ENCODE measurements at places on chromosomes 16 and 17.

- no peak for DNase-seq
Measured at GRCh38 chr17:50129353-50129727, 620 bp downstream of the SAMD14 start.

DNA sequence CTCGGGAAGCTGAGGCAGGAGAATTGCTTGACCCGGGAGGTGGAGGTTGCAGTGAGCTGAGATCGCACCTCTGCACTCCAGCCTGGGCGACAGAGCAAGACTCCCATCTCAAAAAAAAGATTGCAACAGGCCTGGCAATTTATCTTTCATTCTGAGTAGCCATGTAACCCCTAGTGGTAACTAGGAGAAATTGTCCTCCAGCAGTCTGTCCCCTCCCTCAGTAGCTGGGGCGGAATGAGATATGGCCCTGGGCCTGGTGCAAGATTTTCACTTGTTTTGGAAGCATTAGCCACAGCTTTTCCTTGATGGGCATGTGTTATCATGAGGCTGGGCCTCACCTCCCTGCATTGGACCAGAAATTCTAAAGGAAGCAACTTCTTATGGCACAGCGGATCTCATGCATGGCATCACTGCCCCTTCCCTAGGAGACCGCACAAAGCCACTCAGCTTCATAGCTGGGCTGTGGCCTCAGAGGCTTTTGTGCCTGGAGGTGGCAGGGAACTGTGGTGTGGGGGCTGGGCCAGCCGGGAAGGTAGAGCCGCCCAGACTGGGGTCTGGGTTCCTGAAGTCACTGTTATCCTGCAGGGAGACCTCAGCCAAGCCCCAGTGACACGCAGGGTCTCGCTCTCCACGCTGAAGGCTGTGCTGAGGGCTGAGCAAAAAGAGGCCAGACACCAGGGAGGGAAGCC, 13.4 kb downstream of the NATD1 start:
- no peak for DNase-seq

GRCh38 chr16:62711797-62712196, 675.6 kb upstream of the CDH8 start:
- no peak for DNase-seq

DNA sequence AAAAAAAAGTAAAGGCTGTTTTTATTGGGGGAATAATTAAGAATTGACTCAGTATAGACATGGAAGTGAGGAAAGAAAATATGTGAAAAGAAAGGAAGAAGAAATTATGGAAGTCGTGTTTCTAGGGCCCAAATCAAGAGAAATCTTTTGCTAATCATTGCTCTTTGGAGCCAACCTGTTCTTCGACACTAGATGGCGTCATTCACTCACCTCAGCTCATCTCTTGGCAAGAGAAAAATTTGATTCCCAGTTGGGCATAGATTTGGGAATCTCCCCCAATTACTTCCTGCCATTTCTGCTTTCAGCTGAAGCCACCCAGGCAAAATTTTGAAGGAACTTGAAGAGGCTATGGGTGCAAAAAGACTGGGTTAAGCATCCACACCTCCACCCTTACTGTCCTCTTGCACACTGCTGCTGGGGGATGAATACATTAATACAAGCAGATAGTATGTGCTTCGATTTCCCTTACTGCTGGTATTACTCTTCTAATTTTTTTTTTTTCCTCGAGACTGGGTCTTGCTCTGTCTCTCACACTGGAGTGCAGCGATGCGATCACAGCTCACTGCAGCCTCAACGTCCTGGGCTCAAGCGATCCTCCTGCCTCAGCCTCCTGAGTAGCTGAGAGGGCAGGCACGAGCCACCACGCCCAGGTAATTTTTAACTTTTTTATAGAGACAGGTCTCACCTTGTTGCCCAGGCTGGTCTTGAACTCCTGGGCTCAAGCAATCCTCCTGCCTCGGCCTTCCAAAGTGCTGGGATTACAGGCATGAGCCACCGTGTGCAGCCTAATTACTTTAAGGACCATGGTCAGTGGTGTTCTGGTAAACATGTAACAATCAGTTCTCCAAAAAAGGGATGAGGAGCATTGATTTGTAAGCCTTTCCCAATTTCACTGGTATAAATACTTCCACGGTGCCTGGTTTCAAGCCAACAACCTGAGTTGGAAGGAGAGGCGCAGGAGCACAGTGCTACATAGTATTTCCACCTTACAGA, 13.5 kb downstream of the PSMD7 start:
- peak; percentile 18 for DNase-seq

DNA sequence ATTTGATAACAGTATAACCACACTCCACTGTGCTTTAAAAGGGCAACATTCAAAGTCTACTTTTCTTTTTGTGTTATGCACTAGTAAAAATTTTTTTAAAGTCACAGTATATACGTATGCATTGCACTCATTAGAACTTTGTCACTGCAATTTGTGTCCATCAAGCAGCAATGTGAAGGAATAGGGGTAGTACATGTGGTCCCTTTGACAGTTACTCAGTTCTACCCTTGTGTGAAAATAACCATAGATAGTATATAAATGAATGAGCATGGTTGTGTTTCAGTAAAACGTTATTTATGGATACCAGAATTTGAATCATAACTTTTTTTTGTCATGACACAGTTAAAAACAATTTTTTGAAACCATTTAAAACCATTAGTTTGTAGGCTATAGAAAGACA, 30.7 kb downstream of the NFATC3 start:
- no peak for DNase-seq

DNA sequence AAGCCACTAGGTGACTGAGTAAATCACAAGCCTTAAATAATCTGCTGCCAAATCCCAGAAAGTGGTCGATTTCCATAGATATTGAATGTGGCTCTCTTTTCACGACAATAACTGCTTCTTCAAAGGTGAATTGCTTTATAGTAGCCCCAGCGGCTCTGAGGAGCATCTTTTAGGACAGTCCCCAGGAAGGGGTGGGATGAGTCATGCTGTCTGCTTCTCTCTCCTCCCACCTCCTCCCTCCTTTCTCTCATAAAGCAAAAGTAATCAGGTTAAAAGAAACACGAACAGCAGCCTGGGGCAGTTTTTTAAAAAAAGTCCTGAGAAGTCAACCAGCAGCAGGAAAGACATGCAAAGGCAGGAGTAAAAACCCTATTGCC, 1.8 kb downstream of the KIAA0513 start:
- no peak for DNase-seq

DNA sequence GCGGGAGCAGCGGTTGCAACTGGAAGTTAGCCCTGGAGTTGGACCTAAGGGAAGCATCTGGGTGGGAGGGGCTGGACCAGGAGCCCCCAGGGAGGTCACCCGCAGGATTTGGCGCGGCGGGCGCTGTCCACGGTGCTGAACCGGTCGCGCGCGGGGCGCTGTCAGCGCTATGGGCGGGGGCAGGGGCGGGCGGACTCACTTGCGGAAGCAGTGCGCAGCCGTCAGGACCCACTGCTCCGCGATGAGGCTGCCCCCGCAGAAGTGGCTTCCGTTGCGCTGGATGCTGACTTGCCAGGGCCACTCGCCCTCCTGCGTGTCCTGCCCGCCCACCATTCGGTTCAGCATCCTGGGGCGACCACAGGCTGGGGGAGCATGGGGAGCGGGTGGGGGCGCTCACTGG, 4.5 kb downstream of the PRSS27 start:
- no peak for DNase-seq

GRCh38 chr16:11218604-11218962, 37.4 kb downstream of the SOCS1 start:
- no peak for DNase-seq

- DNase-seq: peak; percentile 61
Measured at GRCh38 chr16:66516808-66517585, 32.9 kb downstream of the TK2 start.

GRCh38 chr17:68704871-68705713, 103.9 kb upstream of the FAM20A start:
- no peak for DNase-seq

- no peak for DNase-seq
Measured at GRCh38 chr16:68487669-68488068, 39.4 kb upstream of the SMPD3 start.

DNA sequence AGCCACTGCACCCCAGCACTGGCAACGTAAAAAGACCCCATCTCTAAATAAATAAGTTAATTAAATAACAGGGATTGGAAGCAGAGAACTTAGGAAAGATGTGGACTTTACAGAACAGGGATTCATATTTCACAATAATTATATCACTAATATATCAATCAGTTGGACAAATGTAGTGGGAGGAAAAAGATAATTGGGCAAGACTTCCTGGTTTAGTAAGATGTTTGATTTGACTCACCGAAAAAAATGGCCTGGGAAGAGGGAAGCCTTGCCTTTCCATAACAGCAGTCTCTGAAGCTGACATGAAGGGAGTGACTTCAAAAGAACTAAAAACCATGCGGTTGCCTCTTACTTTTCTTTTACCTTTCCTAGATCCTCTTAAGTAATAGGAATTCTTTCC, 15.2 kb upstream of the C17orf78 start:
- no peak for DNase-seq

DNA sequence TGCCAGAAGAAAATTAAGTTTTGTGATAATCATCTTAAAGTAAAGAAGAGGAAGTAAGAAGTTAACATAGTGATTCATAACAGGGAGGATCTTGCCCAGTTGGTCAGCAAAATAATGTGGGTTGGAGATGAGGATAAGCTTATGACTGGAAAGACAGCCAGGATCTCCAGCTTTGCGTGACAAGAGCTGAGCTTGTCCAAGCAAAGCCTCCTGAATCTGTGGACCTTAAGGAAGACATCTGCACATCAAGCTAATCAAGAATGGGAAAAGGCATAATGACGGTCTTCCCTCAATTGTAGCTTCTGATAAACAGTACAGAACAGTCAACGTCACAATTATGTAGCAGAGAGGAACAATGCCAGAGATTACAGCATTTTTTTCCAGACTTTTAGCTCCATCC, 744.7 kb upstream of the GOT2 start:
- DNase-seq: no peak

DNA sequence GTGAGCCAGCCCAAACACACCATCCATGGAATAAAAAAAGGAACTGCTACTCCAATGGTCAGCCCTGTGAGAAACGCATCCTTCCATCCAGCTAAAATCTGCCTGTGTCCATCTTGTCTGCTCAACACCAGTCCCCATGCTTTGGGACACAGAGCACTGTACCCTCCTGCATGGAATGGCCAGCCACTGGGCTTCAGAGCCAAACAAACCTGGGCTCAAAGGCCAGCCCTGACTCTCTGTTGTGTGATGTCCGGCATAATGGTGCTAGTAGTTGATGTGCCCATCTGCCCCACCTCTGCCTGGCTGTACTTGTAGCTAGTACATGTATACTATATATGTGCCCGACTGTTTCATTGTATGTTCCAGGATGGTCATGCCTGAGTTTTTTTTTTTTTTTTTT, 77.6 kb upstream of the AMZ2 start:
- no peak for DNase-seq

DNA sequence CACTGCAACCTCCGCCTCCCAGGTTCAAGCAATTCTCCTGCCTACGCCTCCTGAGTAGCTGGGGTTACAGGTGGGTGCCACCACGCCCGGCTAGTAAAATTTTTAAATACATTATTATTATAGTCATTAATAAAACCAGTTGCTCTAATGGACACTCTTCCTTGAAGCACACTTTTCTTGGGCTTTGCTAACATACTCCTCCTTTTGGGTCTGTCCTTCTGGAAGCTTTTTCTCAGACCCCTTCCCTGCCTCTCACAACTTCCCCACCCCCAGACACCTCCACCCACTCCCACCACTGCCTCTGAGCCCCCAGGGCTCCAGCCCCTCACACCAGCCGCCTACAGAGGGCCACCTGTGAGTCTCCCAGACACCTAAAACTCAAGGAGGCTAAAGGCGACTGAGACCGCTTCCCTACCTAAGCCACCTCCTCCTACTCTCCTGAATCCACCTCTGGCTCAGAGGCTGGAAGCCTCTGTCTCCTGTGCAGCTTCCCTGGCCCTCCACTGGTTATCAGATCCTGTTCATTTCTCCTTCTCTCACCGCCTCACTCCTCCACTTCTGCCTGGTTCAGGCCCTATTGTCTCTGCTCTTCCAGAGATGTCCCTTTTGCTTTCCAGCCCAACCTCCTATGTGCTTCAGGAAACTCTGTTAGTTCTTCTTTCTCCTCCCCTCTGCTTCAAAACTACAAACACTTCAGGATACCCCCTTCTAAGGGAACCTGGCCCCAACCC, 2.1 kb upstream of the CUEDC1 start:
- DNase-seq: no peak

DNA sequence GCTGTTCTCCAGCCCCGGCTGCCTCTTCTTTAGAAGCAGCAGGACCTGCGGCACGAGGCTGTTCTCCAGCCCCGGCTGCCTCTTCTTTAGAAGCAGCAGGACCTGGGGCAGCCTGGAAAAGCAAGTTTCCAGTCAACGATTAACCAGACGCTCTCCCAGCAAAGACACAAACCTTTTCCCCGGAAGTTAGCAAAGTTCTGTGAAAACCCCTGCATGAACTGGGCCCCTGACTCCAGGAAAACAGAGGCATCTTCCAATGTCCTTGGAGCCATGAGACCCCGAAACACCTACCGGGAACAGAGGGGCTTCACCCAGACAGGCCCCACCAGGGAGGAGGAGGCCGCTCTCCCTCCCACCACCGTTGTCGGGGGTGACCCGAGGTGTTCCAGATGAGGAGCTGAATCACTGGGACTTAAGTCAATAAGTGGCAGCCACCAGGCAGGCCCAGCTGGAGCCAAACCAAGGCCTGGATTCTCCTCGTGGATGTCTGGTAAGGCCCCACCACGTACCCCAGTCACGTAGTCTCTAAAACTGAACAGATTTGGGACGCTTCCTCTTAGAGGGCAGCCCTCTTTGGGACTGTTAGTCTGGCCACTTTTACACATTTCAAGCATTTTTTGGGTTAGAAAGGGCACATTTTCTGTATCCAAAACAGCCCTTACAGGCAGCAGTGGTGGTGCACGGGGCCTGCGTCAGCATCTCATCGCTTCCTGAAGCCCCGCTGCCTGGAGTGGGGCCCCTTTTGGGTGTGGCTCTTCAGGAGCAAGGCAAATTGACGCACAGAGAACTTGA, at the start of gene RPH3AL:
RPH3AL (minus strand) TSS at position 387 of the 792 bp plus-strand sequence. CDS start 25,264 bp downstream, outside the sequence.
- DNase-seq: no peak

DNA sequence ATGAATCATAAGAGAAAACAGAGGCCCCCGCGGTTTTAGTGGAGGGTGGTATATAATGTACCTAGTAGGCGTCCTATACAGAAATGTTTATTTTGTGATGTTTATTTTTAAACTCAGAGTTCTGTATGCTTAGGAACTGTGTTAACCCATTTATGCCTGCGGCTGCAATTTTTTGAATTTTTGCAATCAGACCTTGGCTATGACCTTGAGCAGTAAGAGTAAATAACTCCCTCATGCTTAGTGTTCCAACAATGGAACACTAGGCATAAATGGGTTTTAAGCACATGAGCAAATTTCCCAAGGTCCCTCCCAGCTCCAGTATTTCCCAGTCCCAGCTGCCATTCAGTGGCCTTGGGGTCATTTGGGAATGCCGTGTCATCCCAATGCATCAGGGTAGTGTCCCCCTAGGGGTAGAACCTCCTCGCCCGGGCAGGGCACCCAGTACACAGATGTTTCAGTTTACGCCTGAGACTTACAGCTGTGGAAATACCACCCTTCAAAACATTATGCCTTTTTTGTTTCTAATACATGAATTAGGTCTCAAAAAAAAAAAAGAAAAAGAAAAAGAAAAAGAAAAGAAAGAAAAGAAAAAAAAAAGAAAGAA, 605.8 kb upstream of the CDH11 start:
- DNase-seq: no peak

GRCh38 chr17:79521225-79521624, 89.6 kb downstream of the RBFOX3 start:
- no peak for DNase-seq

Measured in NCI-H2081 (cell line).